ENCODE measurements at places on chromosomes 5 and 9.

GRCh38 chr5:116068028-116068632, 16.7 kb upstream of the COMMD10 start:
- DNase-seq: peak; percentile 79

- no peak for DNase-seq
These were observed 5.6 kb downstream of the OTULINL start for GRCh38 chr5:14587150-14587549.

GRCh38 chr5:140642718-140643117, 3.5 kb downstream of the TMCO6 start:
- DNase-seq: no peak

GRCh38 chr5:11128021-11128420, 367.0 kb upstream of the DAP start:
- no peak for DNase-seq

- no peak for DNase-seq
These were observed 256.4 kb upstream of the IRX1 start for GRCh38 chr5:3339092-3339797.

GRCh38 chr5:65009207-65009606, 240.5 kb downstream of the CWC27 start:
- no peak for DNase-seq

- DNase-seq: no peak
These were observed 4.3 kb downstream of the TRAF2 start for GRCh38 chr9:136890661-136891060.

DNA sequence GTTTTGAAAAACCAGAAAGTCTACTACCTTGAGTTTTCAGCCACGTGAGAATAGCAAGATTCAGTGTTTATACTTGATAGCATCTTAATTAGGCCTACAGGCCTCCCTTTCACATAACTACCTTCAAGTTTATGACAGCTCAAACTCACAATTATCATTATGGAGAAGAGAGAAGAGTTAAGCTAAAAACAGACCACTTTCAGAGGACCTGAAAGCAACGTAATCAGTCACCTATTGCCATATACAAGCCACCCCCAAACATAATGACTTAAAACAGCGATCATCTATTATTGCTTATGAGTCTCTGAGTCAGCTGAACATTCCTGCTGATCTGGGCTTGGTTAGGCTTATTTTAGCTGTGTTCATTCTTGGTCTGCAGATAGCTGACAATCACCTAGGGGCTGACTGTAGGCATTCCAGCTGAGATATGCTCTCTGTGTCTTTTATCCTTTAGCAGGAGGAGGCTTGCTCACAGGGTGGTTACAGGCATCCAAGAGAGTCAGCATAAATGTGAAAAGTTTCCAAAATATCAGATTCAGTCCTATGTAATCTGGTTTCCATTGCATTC, 130.9 kb downstream of the COX7C start:
- no peak for DNase-seq

DNA sequence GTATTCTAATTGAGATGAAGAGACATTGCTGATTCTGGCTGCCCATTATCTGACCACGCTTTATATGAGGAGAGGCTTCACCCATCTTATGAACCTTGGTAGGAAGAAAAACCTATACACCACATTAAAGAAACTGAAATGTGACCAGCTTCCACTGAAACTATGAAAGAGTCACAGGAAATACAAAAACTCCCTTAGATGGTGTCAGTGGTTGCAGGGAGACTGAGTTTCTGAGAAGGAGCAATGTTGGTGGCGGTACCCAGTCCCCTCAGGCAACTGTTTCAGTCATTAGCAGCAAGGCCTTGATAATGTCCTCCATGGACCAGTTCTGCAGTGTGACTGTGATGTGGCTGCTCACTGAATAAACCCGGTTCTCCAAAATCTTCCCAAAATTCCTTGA, 110.5 kb upstream of the FTMT start:
- DNase-seq: no peak

- DNase-seq: no peak
These were observed 69.0 kb downstream of the DOCK2 start for GRCh38 chr5:169706071-169706470.

DNA sequence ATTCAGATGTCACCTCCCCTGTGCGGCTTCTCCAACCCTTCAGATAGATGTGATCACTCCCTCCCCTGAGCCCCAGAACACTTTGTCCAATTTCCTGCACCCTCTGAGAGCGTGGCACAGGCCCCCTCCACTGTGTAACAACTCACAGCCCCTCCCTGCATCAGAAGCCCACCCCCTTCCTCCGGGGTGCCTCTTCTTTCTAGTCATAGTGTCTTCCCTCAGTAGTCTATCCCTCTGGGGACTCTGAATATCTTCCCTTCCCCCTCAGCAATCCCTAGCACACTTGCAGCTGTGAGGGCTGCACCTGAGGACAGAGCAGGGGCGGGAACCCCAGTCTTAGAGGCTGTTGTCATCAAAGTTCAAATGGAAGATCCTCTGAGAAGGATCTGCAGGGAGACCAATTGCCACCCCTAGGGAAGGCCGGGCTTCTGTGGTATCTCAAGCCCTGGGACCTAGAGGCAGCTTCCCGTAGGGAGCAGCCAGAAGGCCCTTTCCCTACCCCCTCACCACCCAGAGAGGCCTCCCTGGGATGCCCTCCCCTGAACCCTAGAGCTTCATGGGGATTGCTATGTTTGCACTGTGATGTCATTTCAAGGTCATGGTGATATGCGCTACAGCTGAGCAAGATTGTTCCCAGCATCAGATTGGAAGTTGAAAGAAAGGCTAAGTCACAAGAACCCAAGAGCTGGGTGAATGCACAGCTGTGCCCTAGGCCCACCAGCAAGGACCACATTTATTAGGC, 70.7 kb downstream of the THBS4 start:
- DNase-seq: no peak

DNA sequence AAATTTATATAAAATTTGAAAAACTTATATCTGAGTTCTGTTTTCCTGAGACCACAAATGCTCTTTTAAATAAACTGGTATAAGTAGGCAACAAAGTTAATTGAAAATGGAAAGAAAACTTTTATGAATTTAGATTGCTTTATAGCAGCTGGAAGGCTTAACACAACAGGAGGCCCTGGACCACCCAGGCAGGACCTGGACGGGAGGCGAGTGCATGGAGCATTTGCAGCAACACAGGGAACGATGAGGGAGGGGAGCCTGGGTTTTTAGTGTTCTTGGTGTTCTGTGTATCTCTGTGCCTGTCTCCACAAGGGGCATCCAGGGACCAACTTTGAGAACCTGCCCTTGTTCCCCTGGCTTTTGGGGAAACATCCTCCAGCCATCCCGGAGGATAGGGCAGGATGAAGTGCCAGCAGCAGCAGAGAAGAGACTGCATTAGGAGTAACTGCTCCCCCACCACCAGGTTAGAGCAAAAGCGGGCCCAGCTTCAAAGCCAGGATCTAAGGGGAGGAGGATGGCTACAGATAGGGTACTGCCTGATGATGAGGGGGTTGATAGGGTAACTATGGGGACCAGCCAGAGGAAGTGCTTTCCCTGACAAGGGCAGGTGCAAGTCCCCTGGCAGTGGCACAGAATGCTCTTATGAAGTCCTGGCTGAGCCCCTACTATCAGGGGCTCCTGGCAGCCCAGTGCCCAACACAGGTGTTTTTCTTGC, 6.7 kb upstream of the SPATA31E1 start:
- no peak for DNase-seq

Data from dermis blood vessel endothelial cell (primary cell).